NCI-H1105 (cell line): ENCODE measurements at places on chromosomes 5 and 9.

DNA sequence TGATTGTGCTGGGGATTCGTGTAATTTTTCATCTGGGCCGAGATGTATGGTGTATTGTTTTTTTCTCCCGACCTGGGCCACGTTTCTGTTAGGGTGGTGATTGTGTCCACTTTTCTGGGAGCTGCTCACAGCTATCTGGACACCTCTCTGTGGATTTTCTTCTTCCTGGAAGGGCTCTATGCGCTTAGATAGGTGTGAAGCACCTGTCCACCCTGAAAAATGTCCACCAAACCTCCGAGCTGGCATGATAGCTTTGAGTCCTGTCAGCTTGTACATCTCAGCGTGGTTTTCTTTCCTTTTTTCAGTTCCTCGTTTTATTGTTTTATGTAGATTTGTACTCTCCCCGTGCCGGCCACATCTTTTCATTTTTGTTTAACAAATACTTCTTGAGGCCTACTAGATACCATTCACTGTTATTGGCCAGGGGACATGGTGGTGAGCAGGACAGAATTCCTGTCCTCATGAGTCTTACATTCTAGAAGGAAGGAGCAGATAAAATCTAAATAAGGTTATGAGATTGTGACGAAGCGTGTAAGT, 1.1 kb downstream of the UGCG start:
- DNase-seq: no peak

- DNase-seq: no peak
Observed at GRCh38 chr5:115267617-115268016, 4.9 kb upstream of the PGGT1B start.

- no peak for DNase-seq
Observed at GRCh38 chr5:83777856-83778255, 57.2 kb upstream of the HAPLN1 start.

- DNase-seq: no peak
Observed at GRCh38 chr9:136618580-136619547, 43.9 kb upstream of the EGFL7 start.

- DNase-seq: no peak
Observed at GRCh38 chr9:127732444-127732843, 2.6 kb downstream of the TOR2A start.

- peak; percentile 86 for DNase-seq
Observed at GRCh38 chr9:109639674-109640579, 140.1 kb upstream of the PALM2AKAP2 start.

DNA sequence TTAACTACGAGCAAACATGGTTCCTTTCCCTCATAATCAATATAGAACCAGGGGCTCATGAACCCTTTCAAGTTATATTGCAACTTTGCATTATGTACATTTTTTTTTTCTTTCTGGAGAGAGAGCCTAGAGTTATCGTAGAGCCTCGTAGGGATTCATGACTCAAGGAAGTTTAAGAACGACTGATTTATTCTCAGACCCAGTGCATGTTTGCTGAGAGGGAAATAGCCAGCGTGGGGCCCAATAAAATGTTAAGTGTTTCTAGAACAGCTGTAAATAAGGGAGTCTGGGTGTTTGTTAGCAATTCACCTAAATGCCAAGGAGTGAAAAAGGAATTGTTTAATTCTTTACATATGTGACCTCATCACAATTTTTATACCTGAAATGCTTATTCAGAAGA, 119.0 kb upstream of the KLF9 start:
- no peak for DNase-seq

- DNase-seq: no peak
Observed at GRCh38 chr5:40334242-40334635, 345.5 kb upstream of the PTGER4 start.

GRCh38 chr9:114691046-114691955, 9.3 kb upstream of the TEX48 start:
- DNase-seq: no peak

- no peak for DNase-seq
Observed at GRCh38 chr5:6087576-6087975, 290.8 kb downstream of the MED10 start.

GRCh38 chr5:77867194-77867691, 91.1 kb upstream of the TBCA start:
- no peak for DNase-seq

- no peak for DNase-seq
Observed at GRCh38 chr9:29906065-29906464, 2332.8 kb upstream of the C9orf72 start.

- DNase-seq: no peak
Observed at GRCh38 chr5:172904312-172904642, 54.9 kb upstream of the RPL26L1 start.

GRCh38 chr5:132608107-132608506, 49.9 kb upstream of the IL13 start:
- no peak for DNase-seq

DNA sequence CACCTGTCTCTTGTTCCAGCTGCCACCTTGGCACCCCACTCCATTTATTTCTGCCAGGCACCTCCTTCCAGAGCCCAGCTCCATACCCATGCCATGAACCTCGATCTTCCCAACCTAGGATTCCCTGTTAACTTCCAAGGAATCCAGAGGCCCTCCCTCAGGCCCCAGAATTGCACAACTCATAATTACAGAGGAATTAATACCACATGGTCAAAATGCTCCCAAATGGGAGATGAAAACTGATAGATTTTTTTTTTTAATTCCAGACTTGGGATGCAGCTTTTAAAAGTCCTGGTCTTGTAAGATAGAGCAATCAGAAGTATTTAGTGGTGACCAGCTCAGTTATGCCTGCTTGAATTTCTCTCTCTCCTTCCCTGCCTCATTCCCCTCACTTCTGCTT, 96.2 kb upstream of the CCDC112 start:
- no peak for DNase-seq

- no peak for DNase-seq
Observed at GRCh38 chr9:25513509-25514033, 164.7 kb downstream of the TUSC1 start.

GRCh38 chr5:132103332-132103951, 29.9 kb downstream of the CSF2 start:
- no peak for DNase-seq

GRCh38 chr5:69049151-69049550, 44.7 kb upstream of the SLC30A5 start:
- no peak for DNase-seq

- peak; percentile 41 for DNase-seq
Observed at GRCh38 chr5:134794082-134794481, 35.5 kb downstream of the DDX46 start.

DNA sequence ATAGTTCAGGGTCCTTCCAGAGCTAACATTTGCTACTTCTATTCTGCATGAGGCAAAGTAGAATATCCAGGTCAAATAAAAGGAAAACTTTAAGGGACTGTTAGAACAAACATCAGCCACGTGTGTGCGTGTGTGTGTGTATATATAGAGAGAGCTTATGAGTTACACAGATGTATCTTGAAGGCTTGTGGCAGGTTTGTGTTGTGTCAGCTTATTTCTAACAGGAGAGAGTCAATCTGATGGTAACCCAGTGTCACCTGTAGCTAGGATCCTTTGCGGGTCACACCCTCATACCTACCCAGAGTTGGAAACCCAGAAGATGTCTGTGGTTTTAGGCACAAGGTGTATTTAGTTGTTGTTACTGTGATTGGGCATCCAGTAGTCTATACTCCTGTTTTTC, 12.7 kb downstream of the POLR1E start:
- DNase-seq: no peak

GRCh38 chr9:84317563-84317962, 23.0 kb downstream of the SLC28A3 start:
- DNase-seq: no peak

- DNase-seq: no peak
Observed at GRCh38 chr9:136201609-136202453, 3.1 kb downstream of the LHX3 start.

DNA sequence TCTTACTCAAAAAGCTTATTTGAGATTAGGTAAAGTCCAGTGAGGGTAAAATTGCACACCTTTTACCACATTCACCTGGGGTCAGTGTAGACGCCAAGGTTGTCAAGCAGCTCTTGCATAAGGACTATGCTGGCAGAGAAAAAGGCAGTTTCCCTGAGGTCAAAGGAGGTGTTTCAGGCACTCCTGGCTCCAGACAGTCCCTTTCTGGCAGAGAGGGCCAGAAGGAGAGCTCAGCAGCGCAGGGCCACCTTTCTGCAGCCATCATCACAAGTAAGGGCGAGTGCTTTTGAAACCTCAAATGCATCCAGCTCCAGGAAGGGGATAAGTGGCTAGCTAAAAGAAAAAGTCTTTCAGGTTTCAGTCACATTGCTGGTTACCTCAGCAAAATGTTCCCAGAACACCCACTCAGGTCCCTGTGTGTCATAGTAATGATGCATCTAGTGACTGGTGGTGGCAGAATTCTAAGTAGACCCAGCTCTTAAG, 16.7 kb upstream of the IL13 start:
- no peak for DNase-seq

- no peak for DNase-seq
Observed at GRCh38 chr5:53430618-53431252, 49.7 kb upstream of the FST start.

- no peak for DNase-seq
Observed at GRCh38 chr5:132753135-132753987, 6.1 kb downstream of the CCNI2 start.

DNA sequence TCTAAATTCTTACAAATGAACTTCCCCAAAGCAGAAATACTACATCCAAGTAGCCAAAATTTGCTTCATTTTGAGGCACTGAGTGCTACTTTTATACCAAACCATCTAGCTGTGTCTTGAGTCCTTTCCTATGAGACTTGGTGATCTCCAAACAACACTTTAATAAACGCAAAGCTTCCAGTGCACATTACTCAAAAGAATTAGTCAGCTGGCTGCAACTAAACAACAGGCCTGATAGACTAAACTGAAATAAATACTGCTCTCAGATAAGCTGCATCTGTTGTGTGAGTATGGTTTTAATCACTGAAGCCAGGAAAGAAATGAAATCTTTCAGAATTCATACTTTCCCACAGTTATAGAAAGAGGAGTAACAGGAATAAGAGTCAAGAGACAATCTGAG, 80.3 kb downstream of the VCAN start:
- no peak for DNase-seq

- DNase-seq: no peak
Observed at GRCh38 chr5:173493846-173494245, 122.6 kb downstream of the BOD1 start.

DNA sequence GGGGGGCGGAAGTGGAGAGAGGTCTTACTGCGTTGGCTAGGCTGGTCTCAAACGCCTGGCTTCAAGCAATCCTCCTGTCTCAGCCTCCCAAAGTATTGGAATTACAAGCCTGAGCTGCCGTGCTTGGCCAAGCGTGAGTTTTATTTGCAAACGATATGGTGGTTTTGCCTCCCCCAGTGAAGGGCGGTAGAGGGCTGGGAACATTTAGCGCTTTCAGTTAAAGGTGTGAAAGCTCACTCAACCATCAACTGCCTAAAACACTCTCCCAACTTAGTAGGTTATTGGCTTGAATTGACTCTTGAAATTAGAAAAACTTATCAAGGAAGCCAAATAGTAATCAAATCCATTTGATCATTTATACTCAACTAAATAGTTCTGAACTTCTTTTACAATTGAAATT, 156.3 kb downstream of the ESM1 start:
- DNase-seq: no peak

DNA sequence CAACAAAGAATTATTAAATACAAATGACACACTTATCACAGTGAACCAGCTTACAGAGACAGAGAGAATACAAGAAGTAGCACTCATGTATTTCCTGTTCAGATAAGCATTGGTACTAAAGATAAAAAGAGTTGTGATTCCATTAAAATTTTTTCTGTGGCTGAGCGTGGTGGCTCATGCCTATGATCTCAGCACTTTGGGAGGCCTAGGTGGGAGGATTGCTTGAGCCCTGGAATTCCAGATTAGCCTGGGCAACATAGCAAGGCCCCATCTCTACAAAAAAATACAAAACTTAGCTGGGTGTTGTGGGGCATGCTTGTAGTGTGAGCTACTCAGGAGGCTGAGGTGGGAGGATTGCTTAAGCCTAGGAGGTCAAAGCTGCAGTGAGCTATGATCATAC, 32.9 kb downstream of the FCHO2 start:
- DNase-seq: no peak

- no peak for DNase-seq
Observed at GRCh38 chr5:52876456-52876855, 88.7 kb downstream of the ITGA1 start.

DNA sequence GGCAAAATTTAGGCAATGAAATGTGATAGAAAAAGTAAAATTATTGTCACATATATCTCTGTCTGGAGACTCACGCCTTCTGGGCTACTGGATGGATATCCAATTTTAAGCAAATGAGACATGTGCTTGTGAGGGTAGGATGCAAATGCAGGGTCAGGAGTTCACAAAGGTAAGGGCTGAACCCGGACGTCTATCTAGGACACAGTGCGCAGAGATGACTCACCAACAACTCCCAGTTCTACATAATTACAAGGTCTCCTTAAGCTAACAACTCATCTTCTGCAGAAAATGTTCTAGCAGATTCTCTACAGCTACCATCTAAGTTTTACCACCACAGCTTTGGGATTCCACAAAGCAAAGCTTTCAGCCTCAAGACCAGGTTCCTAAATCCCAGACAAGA, 160.5 kb downstream of the ENTREP1 start:
- DNase-seq: no peak

- no peak for DNase-seq
Observed at GRCh38 chr5:125393221-125393815, 646.9 kb upstream of the ZNF608 start.

DNA sequence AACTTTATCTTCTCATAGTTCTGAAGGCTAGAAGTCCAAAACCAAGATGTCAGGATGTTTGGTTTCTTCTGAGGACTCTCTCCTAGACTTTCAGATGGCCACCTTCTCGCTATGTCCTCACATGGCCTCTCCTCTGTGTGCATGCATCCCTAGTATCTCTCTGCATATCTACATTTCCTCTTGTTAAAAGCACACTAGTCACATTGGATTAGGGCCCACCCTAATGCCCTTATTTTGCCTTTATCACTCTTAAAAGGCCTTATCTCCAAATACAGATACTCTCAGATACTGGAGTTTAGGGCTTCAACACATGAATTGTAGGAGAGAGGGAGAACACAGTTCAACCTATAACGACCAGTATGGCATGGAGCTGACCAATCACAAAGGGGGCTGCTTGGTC, 151.7 kb downstream of the PRELID2 start:
- no peak for DNase-seq

DNA sequence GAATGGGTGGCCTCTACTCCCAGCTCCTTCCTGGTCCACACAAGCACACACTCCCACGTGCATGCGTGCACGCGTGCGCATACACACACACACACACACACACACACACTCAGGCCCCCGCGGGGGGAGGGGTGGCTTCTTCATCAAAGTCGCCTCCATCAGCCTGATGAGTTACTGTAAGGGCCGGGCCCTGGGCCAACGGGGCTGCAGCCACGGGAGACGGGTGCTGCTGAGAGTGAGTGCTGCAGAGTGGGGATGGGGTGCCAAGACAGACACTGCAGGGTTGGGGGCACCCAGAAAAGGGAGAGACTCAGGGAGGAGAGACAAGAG, 18.1 kb downstream of the CNTFR start:
- no peak for DNase-seq

DNA sequence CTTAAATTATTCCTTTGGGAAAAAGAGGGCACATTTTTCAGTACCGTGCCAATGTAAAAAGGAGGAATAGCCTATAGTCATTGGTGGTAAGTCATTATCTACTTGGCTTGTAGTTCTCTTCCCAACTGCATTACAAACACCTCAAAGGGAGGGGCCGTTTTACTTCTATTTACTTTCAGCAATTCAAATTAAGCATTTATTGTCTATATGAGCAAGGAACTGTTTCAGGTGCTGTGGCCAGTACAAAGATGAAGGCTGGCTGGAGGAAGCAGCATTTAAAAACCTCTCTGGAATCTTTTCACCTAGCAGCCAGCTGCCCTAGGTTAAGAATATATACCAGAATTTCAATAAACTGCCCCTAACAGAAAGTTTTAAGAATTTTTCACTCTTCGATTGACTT, 48.9 kb downstream of the SEMA6A start:
- DNase-seq: no peak
